ENCODE measurements at places on chromosomes 16 and 17.

DNA sequence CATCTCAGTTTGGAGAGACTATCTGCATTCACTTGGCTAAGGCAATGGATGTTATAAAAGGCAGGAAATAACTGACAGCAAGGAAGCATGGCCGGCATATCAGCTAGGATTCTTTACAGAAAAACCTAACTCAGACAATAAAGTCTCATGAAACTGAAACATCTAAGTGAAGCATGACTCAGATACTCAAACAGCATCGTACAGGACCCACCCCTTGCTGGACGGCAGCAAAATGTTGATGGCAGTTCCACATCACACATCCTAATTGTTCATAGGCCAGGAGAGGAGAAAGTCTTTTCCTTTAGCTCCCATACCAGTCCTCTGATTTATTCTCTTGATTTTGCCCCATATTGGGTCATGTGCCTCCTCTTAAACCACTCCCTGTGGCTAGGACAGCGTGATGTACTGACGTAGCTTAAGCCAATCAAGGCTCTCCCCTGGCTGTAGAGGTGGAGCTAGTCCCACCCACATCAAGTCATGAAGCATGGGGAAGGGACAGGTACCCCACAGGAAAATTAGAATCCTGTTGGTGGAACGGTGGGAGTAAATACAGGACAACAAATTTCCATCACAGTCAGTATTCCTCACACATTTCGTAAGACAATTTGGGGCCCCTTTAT is 178.9 kb downstream of the IRX3 start:
- no peak for DNase-seq

- no peak for DNase-seq
Observed at GRCh38 chr17:57513569-57513968, 231.5 kb downstream of the CCDC182 start.

- DNase-seq = no peak
Observed at GRCh38 chr16:49442805-49443204, 69.2 kb downstream of the C16orf78 start.

GRCh38 chr16:29993903-29994599 is 1.4 kb downstream of the HIRIP3 start:
- DNase-seq = no peak

- no peak for DNase-seq
Observed at GRCh38 chr16:8949536-8950418, 13.9 kb downstream of the USP7 start.

GRCh38 chr17:40967582-40967981 is 834 bp upstream of the KRT39 start:
- DNase-seq = no peak
